Osteoblast (primary cell): ENCODE measurements at places on chromosomes 4 and X. TPM values are rescaled to one million over a fixed set of nuclear protein-coding genes. Genes with fewer than 3 reads are reported as not detected.

XAGE3 gene
- total RNA-seq = not detected in 2 replicates

AMBN gene
- total RNA-seq = not detected in 2 replicates

PNMA6F gene
- total RNA-seq = not detected in 2 replicates

ZNF518B gene
- 24.8 and 25.3 TPM in 2 replicates for total RNA-seq

PAGE2 gene
- not detected in 2 replicates for total RNA-seq

LANCL3 gene
- 0.29 and 0.72 TPM in 2 replicates for total RNA-seq

ARHGEF38 gene
- not detected in 2 replicates for total RNA-seq

RHOXF2 gene
- under 0.01 TPM in 1 of 2 replicates, not detected in the other for total RNA-seq
